GM04503 (cell line): ENCODE measurements at places on chromosomes 4 and X.
A peak's percentile ranks its signal among the peaks of the same experiment; 100 is the strongest.

DNA sequence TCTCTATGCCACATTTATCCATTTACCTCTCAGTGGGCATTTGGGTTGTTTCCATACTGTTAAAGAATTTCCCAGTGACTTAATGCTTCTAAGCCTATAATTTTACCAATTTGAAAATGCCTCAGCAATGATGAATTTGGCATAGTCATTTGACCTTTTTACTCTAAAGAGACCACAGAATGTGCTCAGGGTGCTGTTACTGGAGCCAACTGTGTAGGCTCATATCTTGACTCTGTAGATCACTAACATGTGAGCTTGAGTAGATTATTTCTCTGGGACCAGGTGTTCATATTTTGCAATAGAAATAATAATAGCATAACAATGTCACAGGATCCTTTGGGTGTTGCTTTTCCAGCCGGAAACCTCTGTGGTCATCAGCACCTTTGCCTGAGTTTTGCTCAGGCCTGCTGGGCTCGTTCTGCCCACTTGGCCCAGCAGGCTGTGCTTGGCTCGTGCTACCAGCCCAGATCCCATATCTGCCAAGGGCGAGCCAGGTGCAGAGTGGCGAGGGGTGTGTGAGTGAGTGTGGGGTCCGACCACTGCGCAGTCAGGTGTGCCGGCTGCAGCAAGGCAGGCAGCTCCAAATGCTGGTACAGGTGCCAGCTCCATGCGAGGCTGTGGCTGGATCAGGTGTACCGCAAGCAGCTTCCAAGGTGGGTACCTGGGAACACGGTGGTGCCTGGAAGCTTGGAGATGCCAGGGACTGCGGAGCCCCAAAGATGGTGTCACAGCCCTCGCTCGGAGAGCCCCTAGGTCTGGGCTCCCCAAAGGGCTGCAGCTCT, 70.6 kb upstream of the ANK2 start:
- no peak for DNase-seq

GRCh38 chrX:137354851-137355250, 211.1 kb upstream of the ZIC3 start:
- no peak for DNase-seq

DNA sequence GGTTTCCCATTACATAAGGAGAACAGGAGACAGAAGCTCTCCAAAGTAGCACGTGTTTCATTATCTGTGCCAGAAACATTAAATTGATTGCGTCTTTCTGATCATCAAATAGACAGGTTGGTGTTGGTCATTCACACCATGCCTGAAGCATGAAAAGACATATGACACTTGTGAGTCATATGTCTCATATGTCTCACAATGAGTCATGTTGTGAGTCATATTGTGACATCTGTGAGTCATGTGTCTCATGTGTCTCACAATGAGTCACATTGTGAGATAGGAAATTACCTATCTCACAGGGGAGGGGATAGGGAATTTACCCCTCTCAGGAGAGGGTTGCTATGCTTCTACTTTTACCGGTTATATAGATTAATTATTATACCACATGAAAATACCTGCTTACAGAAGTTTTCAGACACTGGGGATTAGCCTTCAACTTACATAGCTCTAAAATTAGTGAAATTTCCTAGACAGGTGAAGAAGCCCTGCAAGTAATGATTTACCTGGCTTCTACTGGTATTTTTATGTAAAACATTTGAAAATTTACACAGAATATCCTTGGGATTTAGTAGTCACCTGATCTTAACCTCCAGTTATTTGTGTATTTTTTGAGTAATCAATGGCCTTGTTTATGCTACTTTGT, 80.8 kb downstream of the NPFFR2 start:
- DNase-seq, result peak; percentile 1

- DNase-seq, result no peak
Observed at GRCh38 chr4:178693816-178694215, 1251.6 kb upstream of the AGA start.

DNA sequence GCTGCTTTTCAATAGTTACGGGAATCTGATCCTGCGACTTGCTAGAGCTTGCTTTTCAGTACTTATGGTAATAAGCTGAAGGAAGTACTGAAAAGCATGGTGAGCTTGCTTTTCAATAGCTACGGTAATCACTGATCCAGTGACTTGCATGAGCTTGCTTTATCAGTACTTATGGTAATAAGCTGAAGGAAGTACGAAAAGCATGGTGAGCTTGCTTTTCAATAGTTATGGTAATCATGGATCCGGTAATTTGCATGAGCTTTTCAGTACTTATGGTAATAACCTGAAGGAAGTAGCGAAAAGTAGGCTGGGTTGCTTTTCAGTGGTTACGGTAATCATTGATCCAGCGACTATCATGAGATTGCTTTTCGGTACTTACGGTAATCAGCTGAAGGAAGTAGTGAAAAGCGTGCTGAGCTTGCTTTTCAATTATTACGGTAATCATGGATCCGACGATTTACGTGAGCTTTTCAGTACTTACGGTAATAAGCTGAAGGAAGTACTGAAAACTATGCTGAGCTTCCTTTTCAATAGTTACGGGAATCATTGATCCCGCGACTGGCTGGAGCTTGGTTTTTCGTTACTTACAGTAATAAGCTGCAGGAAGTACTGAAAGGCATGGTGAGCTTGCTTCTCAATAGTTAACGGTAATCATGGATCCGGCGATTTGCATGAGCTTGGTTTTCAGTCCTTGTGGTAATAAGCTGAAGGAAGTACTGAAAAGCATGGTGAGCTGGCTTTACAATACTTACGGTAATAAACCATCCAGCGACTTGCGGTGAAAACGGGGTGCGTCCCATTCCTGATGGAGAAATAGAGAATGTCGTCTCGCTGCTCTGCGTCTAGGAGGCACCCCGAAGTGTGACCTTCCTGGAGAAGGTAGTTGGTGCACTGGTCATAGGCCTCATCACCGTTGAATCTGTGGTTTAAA, 6.5 kb downstream of the CRLF2 start:
- DNase-seq, result peak; percentile 53

- no peak for DNase-seq
Observed at GRCh38 chr4:31482691-31483090, 762.5 kb downstream of the PCDH7 start.

DNA sequence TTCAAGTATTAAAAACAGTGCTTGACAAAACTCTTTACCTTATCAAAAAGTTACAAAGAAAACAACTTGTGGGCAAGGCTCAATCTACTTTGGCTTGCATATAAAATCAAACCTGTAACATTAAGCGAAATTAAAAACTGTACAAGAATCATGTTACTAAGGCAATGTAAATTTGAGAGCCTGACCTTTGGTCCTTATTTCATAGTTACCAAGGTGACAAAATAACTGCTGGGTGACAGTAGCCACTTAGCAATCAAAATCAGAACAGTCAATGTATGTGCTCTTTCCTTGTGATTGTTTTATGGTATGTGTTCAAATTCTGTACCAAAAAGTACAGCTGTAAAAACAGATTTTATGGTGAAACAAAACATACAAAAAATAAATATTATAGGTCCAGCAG, 204.0 kb downstream of the RASL11B start:
- no peak for DNase-seq

DNA sequence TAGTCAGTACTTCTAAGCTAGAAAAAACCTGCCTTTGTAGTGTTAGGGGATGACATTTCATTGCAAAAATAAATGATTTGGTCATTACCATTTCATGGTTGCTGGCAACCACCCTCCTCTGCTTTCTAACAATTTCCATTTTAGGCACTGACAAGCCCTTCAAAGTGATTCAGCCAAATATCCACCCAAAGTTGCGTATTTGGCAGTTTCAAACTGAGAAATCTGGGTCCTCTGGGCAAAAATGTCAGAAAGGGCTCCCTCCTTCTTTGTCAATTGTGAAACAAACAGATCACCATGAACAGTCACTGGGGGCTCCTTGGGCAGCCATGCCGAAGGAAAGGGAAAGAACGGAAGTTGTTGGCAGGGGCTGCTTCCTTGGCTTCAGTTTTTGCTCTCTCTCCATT, 33.0 kb downstream of the PLAC1 start:
- no peak for DNase-seq

DNA sequence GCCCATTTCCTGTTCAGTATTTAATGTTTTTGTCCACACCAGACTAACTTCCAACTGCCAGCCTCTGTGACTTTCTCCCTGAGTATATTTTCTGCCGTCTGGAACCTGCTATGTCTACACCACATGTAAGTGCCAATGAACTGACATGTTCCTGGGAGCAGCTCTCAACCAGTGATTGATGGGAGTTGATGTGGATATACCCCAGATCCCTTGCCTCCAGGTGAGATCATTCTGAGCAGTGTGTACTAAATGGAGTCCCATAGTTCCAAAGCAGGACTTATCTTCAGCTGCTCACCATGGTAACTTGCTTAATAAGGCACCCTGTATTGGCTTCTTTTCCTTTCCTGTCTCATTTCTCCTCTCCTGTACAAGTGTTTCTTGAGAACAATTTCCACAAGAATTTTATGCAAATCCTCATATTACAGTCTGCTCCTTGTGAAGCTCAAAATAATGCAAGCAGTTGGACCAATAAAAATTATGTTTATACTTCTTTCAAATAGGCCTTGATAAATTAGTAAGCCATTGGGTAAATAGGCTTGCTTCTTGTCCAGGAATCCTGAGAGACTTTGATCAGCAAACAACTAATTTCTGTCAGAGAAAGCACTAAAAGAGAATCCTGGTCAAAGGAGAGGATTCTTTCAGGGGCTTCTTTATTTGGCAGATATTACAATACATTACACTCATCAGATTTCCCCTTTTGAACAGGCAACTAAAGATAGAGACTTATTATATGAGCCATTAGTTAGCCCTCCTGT, 911.7 kb upstream of the NDST4 start:
- DNase-seq, result no peak

GRCh38 chr4:123848606-123849005, 452.0 kb downstream of the SPRY1 start:
- no peak for DNase-seq

DNA sequence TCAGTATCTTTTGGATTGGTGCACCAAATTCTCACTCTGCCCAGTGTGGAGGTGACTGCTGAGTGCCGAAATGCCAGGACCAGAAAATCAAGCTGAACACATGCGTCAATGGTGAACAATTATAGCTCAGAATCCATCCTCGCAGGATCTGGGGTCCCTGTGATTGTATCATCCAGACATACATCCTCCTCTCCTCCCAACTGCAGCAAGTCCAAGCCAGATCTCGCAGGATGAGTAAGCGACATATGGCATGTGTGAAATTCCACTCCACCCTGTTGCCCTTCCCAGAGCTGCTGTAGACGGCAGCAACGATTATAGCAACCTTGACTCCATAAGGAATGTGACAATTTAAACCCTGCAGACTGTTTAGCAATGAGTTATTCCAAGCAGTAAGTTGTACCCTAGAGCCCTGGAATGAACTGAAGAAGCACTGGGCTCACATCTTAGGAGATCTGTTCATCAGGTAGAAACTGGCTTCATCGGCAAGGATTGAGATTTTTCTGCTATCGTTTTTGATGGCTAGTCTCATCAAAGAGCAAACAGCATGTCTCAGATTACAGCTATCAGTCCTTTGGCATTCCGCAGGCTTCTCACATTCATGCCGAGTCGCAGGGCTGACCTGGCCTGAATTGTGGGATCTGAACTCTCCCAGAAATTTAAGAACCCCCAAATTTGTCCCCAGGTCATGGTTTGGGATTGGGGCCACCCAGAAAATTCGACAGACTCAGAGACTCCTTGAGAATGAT, 35.5 kb upstream of the SORBS2 start:
- DNase-seq, result peak; percentile 64

GRCh38 chrX:108399418-108400165, 38.6 kb downstream of the COL4A6 start:
- DNase-seq, result no peak

- peak; percentile 13 for DNase-seq
Observed at GRCh38 chrX:65488495-65488894, 46.1 kb downstream of the LAS1L start.

DNA sequence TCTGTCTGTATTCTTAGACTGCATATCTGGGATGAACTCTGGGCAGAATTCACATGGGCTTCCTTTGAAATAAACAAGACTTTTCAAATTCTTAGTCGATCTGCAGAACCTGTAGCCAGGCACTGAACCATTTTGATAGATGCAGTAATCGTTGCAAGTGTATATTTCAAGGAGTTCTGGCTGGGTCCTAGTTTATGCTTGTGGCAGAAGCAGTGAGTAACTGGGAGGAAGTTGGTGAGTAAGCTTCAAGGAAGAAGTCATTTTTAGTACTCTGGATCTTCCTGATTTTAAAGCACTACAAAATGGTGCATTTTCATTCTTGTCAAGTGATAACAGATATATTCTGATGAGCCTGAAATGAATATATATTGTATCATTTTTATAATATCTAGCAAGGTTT, 9.5 kb downstream of the HPRT1 start:
- DNase-seq, result no peak

- no peak for DNase-seq
Observed at GRCh38 chrX:1170243-1170642, 42.2 kb downstream of the CRLF2 start.

GRCh38 chr4:176849076-176849475, 56.4 kb upstream of the VEGFC start:
- no peak for DNase-seq

- DNase-seq, result no peak
Observed at GRCh38 chr4:681736-682451, 7.1 kb downstream of the SLC49A3 start.

DNA sequence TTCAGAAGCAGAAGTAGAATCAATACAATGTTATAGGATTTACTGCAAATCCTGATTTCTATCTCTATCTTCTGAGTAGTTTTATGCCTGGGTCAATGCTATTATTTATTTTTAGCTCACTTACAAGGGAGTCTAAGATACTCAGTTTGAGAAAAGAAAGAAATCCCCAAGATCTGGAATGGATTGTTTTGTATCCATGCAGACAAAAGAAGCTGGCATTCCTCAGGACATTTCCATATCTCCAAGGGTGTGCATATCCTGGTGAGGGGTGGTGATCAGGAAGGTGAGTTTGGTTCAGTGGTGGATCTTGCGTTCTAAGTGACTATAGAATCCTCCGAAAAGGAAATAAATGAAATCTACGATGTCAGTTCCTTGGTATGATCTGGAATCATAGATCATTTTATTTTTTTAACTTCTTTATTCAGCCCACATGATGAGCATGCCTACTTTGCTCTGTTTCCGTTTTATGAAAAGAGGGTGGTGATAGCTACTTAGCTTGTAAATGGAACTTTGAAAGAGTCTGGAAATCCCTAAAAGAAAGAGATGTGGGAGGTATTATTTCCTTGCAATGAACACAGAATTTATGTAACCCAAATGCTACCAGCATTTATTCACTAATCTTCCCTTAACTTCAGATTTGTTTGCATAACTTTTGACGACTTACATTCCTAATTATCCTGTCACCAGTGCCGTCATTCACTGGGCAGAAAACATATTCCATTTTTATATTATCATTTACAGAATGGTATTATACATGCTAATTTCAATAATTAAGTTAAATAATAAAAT, 81.1 kb upstream of the RAPGEF2 start:
- no peak for DNase-seq

- DNase-seq, result no peak
Observed at GRCh38 chr4:79512363-79512762, 104.3 kb upstream of the GK2 start.

DNA sequence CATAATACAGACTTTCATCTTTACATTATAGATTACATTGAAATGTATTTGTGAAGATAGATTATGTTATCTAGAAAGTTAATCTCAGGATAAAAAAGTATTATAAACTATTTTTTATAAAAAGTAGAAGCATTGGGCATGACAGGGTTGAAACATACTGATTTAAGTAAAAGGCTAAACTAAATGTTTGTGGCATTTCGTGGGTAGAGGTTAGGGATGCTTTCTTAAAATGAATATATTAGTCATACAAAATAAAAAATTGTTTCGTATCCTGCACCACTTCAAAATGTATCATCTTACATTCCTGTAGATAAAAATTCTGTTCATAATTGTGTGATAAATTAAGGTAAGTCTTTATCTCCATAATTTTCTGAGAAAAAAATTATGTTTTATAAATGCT, 603.6 kb downstream of the SPRY1 start:
- DNase-seq, result no peak
